Stimulated activated CD8-positive, alpha-beta memory T cell treated with anti-CD3 and anti-CD28 coated beads, Interleukin-4, amount 100 ng/mL, for 1 hour (primary cell): ENCODE measurements at places on chromosomes 11 and 22.

DNA sequence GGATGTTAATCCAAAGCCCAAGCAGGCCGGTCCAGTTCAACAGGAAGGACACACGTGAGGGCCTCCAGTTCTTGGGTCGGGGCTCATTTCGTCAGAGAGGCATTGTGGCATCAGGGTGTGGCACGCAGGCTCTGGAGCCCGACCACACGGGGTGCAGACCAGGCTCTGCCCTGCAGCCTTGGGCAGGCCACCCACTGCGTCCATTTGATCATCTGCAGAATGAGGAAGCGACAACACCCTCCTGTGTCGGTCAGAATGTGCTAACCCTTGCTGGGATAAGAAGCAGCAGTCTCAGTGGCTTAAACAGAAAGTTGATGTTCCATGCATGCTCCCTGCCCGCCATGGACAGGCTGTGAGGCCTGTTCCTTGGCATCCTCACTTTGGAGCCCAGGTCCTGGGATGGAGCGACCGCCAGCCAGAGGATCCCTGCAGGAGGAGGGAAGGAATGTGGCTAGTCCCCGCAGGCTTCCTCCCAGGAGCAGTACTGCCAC is 10.8 kb downstream of the RIBC2 start:
- DNase-seq, result no peak

GRCh38 chr11:36774603-36775002 is 176.6 kb upstream of the RAG2 start:
- no peak for DNase-seq

DNA sequence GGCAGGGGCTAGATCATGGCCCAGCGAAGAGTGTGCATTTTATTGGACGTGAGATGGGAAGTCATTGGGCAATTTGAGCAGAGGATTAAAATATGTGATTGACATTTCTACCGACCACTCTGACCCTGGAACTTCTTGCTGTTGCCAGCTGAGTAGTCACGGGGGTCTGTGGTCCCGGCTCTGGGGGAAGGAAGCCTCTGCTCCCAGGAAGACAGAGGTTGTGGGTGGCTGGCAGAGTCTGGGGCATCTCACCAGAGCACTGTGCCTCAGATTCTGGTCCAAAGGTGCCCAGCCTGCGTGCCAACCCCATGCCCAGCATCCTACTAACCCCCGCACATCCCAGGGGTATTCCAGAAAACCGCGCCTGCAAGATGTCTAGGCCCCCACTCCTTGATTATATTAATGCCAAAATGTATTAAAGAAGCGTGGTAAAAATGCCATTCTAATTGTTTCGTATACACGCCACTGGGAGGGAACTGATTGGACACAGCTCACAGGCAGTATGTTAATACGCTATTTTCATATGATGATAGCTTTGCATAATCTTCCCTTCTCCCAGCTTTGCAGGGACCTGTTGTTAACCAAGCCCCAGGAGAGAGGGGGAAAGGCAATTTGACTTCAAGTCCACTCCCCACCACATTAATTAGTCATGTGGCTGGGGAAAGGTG is 25.3 kb upstream of the LMO1 start:
- no peak for DNase-seq

GRCh38 chr11:8331767-8332166 is 68.1 kb upstream of the LMO1 start:
- DNase-seq, result no peak

GRCh38 chr11:2550606-2550970 is 105.8 kb downstream of the KCNQ1 start:
- DNase-seq, result no peak

- DNase-seq, result no peak
Measured at GRCh38 chr22:46774253-46774979, 12.0 kb downstream of the TBC1D22A start.

DNA sequence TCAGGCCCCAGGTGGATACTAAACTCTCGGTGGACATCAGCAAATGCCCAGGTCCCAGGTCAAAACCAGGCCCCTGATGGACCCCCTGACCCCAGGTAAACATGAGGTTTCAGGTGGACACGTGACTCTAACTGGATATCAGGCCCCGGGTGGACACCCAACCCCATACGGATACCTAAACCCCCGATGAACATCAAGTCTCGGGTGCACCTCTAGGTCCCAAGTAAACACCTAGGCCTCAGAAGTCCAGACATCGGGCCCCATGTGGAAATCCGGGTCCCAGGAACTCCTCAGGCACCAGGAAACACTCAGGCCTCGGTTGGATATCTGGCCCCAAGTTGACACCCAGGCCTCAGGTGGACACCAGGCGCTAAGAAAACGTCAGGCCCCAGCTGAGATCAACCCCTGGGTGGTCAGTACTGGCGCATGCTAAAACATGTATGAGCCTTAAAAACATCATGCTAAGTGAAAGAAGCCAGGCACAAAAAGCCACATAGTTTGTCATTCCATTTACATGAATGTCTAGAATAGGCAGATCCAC is 54.4 kb upstream of the SEPTIN5 start:
- DNase-seq, result no peak

- DNase-seq, result no peak
Measured at GRCh38 chr11:28539239-28540030, 431.2 kb downstream of the METTL15 start.

DNA sequence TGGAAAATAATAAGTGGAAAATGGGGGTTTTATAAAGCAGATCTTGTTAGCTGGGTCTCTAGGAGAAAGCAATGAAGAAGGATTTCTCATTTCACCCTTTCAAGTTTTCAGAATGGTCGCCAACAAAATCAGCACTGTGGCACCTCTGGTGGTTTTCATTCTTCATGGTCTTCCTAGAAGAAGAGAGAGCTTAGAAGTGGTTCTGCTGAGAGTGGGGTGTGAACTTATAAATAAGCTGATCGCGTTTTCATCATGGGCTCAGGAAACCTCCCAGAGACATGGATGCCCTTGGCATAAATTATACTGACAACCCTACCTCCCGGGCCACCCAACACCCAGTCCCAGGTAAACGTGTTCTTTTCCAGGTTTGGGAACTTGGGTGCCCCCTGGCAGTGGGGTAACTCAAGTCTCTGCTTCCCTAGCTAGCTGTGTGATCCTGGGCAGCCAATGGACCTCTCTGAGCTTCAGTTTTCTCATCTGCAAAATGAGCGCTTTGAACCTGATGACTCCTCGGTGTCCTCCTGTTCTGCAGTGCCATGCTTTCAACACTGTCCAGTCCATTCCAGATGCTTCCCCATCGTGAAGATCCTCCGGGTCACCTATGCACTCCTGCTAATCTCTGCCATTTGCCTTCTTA is 72.6 kb upstream of the GRAMD1B start:
- no peak for DNase-seq

- DNase-seq, result no peak
Measured at GRCh38 chr11:63512816-63513215, 6.9 kb downstream of the LGALS12 start.

- DNase-seq, result no peak
Measured at GRCh38 chr11:110472858-110473257, 43.1 kb downstream of the FDX1 start.

DNA sequence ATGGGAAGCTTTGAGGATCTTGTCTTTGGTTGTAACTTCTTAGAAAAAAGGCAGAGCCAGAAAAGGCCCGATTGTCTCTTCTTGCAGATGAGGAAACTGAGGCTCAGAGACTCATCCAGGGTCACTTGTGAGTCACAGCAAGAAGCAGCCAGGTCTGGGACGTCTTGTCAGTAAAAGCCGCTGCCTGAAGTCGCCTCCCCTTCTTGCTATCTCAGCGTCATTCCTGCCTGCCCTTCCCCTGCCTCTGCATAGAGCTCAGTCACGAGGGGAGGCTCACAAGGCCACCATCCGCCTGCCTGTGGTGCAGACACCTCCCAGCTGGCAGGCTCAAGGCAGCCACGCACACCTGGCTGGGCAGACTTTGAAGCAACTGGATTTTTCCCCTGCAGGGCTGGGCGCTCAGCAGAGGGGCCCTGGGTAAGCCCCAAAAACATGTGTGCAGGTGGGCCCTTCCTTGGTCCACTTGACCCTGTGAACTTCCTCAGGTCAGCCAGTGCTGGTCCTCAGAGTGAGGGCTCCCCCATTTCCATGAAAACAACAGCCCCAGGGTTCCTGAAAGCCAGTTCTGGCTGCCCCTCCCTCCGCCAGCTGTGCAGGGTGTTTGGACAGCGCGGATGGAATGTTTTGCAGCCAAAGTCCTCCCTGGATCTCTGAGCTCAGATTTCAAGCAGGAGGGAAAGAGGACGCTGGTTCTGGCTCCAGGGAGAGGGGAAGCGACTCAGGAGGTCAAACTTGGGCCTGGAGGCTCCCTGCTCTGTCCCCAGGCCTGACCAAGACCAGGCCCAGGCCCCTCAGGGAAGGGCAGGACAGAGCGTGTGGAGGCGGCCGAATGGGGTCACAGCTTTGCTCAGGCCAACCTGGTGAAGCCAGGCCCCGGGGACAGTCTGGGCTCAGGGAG is 6.0 kb upstream of the RAB3IL1 start:
- DNase-seq, result no peak

- no peak for DNase-seq
Measured at GRCh38 chr11:134170919-134171281, 52.9 kb downstream of the NCAPD3 start.

DNA sequence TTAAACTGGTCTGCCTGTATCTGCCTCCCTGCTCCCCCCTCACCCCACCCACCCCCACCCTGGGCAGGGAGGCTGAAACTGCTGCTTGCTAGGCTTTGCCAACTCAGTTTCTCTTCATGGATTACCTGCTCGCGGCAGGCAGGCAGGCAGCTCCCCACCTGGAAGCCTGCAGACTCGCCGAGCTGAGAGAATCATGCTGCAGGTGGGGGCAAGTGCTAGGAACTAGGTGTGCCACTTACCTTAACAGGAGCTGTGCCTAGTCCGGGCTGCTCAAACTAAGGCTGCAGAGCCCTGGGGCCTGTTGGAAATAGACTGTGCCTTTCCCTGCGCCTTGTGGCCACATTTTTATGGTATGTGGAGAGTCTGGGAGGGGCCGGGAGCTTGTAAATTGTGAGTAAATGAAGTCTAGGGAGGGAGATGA is 30.3 kb downstream of the MARK2 start:
- no peak for DNase-seq

- no peak for DNase-seq
Measured at GRCh38 chr11:129700701-129701100, 114.9 kb upstream of the TMEM45B start.

GRCh38 chr11:15139096-15139770 is 24.5 kb downstream of the INSC start:
- DNase-seq, result no peak

DNA sequence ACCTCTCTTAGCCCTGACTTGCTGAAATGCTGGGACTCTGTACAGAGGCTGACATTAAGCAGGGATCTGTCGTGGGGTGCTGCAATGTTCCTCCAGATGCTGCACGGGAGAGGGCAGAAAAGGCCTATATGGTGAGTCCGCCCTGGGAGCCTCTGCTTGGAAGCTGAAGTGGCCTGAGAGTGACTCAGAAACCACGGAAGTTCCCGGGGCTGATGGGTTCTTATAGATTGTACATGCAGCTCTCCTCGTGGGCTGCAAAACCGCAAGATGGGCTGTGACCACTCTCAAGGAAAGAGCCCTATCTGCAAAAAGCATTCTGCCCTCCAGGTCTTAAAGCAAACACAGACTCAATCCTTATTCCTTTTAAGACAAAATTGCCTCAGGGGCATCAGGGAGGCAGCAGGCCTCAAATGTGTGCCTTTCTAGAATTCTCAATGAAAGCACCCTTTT is 5.8 kb upstream of the SLC43A3 start:
- no peak for DNase-seq

DNA sequence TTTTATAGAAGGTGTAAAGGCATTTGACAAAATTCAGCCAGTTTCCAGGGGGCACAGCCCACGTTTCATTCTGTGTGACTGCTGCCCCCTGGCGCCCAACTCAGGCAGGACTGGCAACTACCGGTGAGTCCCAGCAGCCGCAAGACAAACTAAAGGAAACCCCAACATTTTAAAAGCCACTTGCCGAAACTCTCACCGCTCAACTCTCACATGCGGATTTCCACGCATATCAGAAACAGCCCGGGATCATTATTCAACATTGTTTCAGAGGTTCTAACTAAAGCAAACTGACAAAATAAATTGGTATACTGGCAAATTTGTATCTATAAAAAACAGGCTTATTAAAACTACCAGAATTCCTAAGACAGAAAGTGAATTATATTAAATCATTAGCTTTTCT is 48.2 kb downstream of the MORC2 start:
- peak; percentile 75 for DNase-seq

GRCh38 chr11:119445379-119445778 is 22.4 kb upstream of the THY1 start:
- DNase-seq, result no peak

DNA sequence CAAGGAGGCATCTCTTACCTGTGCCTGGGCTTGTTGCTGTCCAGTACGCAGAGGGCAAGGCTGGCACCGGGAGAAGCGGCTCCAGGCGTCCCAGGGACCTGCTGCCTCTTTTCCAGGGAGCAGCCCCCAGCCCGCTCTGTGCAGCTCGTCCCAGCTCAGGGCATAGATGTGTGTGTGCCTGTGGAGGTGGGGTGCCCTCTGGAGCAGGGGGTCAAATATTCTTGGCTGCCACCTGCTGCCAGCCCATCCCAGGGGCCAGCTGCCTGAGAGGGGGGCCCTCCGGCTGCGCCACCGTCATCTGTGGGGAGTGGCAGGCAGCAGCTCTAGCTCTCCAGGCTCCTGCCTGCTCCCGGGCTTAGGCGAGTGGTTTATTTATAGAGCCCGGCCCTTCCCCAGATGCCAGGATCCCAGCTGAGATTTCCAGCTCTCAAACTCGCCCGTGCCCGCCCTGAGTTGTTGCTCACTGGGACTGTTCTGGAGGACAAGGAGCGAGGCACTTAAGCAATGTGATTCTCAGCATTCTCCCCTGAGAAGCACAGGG is 87.5 kb downstream of the RTL6 start:
- DNase-seq, result no peak

GRCh38 chr11:72828081-72828567 is 13.9 kb downstream of the ATG16L2 start:
- DNase-seq, result no peak

DNA sequence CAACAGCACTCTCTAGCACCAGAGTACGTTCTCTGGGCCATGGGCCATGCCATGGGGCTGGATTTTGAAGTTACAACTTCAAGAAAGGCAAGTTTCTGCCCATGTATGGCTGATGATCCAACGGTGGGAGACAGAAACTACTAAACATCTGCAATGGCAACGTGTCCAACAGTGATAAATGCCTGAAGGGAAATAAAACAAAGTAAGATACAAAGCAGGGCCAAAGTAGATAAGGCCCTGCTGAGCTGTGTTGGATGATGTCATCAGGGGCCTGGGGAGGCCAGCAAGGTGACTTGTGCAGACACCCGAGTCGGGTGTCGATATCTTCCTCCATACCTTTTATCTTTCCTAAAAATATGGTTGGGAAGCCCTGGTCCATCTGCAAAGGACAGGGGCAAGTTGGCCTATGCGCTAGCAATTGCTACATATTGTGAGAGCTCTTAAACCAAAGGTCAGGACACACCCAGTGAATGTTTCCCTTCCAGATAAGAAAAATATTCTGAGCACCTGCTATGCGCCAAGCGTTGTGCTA is 487.2 kb downstream of the MN1 start:
- no peak for DNase-seq

DNA sequence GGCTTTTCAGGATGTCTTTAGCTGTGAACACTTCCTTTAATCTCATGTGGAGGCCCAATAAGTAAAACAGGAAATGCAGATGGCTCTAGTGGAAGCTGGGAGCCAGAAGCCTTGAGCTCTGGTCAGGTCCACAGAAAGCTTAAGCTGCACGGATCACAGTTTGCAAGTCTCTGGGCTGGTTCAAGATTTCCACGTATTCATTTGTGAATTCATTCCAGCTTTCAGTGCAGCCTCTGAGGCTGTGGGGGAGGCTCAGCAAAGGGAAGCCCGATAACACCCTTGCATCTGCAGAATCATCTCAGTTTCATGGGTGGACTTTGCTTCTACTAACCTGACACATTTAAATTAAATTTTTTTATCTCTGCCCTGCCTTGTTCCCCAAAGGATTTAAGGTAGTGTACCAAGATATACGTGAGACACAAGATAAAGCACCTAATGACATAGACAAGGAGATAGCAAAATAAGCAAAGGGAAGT is 65.6 kb downstream of the ISX start:
- no peak for DNase-seq
